Endothelial cell of umbilical vein (primary cell): ENCODE measurements at places on chromosomes 2 and 18. TPM values are rescaled to one million over a fixed set of nuclear protein-coding genes. Genes with fewer than 3 reads are reported as not detected.

DNA sequence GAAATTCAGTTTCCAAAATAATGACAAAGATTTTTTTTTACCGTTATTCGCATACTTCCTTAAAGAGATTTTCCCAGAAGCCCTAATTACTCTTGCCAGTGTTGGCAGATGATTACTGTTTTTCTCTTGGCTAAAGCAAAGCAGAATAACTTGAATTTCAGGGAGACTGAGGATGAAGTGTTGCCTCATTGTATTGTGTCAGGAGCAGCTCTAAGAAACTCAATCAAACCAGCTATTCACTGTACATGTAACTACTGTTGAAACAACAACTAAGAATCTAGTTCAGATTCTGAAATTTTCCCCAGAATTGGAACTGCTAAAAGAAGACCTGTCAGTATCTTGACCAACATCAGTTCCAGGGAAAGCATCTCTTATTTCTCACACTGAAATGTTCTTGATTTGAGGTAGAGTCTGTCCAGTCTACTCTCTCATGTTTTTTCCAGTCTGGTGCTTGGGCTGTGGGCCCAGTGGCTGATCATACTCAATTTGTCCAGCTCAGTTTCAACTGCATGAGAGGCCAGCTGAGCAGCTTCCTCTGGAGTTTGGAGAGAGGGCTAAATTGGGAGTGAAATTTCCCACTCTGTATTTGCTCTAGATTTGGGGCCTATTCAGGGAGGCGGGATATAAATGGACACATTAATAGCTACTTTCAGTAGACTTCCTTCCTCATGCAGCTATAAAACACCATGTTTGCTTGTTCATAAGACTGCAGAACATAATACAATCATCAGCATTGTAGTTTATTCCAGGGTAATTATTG is 78.5 kb downstream of the PPP1R1C start:
- no peaks in the 10 kb centered on the region for H3K27me3 ChIP-seq
- no peak for DNase-seq
- H3K4me3 ChIP-seq = no peak overlapping the region
- H3K4me1 ChIP-seq = peaks cover 25% of the 10 kb centered on the region
- H3K36me3 ChIP-seq = no peaks in the 10 kb centered on the region

DNA sequence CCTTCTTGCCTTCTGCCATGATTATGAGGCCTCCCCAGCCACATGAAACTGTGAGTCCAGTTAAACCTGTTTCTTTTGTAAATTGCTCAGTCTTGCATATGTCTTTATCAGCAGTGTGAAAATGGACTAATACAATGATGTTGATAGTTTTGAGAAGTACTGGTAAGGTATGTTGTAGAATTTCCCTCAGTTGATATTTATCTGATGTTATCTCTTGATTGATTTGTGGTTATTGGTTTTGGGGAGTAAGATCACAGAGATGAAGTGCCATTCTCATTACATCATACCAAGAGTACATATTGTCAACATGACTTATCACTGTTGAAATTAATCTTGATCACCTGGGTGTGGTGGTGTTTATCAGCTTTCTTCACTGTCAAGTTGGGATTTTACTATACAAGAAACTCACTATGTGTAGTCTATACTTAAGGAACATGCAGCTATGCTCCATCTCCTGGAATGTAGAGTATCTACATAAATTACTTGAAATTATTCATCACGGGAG is 5.1 kb upstream of the SPAG16 start:
- no peak for DNase-seq
- H3K4me3 ChIP-seq = no peak overlapping the region
- H3K4me1 ChIP-seq = no peaks in the 10 kb centered on the region

GRCh38 chr18:58045242-58046092 is 1.4 kb downstream of the NEDD4L start:
- H3K36me3 ChIP-seq = no peaks in the 10 kb centered on the region
- DNase-seq = peak; percentile 42
- peak overlapping the region; percentile 77 for H3K4me3 ChIP-seq

DNA sequence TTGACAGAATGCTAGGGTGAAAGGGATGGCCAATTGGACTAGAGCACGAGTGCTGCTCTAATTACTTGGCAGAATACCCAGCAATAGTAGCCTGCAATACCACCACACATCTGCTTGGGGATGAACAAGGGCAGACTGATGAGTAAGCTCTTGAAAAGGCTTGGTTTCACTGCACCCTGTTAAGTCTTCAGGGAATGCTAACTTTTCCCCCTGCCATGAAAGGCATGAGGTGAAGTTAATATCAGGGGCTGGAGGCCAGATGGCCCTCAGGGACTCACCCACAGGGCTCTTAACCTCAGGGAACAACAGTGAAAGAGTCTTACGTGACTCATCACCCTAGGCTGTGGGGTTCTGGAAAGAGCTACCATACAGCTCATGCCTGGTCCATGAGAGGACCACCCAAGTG is 51.7 kb upstream of the MYL1 start:
- H3K27ac ChIP-seq = no peak overlapping the region
- no peaks in the 10 kb centered on the region for H3K4me1 ChIP-seq
- DNase-seq = no peak

The SERTAD2 gene
- total RNA-seq = 11.2 and 12.0 TPM in 2 replicates

The CAD gene
- 81.0 and 91.4 TPM in 2 replicates for total RNA-seq

DNA sequence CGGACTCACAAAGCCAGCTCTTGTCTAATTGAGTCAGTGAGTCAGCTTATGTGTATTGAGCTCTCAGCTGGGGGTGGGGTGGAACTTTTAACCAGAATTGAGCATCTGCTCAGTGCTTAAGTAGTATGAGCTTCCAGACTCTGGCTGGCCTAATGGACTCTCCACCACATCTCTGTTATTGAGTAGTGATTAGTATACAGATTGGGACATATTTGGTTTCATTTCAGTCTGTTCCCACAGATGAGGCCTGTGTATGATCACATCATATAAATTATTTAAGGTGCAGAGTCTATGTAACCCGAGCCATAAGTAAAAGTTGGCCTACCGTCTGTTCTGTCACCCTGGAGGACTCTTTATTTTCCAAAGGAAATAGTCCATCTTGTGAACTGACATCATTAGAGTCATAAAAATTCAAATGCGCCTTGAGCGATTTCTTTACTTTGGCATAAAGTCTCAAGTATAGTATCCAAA is 152.1 kb downstream of the THSD7B start:
- H3K27ac ChIP-seq = no peak overlapping the region
- H3K36me3 ChIP-seq = no peaks in the 10 kb centered on the region
- DNase-seq = peak; percentile 18
- H3K4me1 ChIP-seq = no peaks in the 10 kb centered on the region
- H3K27me3 ChIP-seq = no peaks in the 10 kb centered on the region

GRCh38 chr18:79405781-79406575 is 10.2 kb downstream of the NFATC1 start:
- no peaks in the 10 kb centered on the region for H3K27me3 ChIP-seq
- peaks cover 34% of the 10 kb centered on the region for H3K4me1 ChIP-seq
- H3K4me3 ChIP-seq = no peak overlapping the region
